ENCODE measurements at places on chromosomes 2 and 18. TPM values are rescaled to one million over a fixed set of nuclear protein-coding genes. Genes with fewer than 3 reads are reported as not detected.

Gene CROCC2
- not detected for total RNA-seq

Gene GALR1
- total RNA-seq = 0.03 TPM

Gene RTP5
- total RNA-seq = not detected

Gene DYNAP
- total RNA-seq = not detected

Gene CENPA
- total RNA-seq = 0.32 TPM

Gene REG1B
- 2.6 TPM for total RNA-seq

Gene LBX2
- 2.6 TPM for total RNA-seq

Gene CNDP1
- not detected for total RNA-seq

Gene ELOA2
- total RNA-seq = not detected

Gene FBXO48
- total RNA-seq = 1.5 TPM

Gene RAPGEF4
- 10.4 TPM for total RNA-seq

Gene GAREM2
- 6.8 TPM for total RNA-seq

Gene ASB18
- not detected for total RNA-seq

Gene SERPINB2
- 6.6 TPM for total RNA-seq

Gene RAX
- total RNA-seq = not detected

Gene GPAT2
- total RNA-seq = 9.0 TPM

Gene UGT1A4
- not detected for total RNA-seq

Gene NEUROD1
- not detected for total RNA-seq

Gene EVX2
- total RNA-seq = not detected

Gene PSMD14
- total RNA-seq = 50.3 TPM

Gene POMC
- 3.4 TPM for total RNA-seq

Gene ITGA4
- 6.6 TPM for total RNA-seq

Data from mesenteric fat pad (tissue), 1 donor.